ENCODE measurements at places on chromosomes 4 and X.

GRCh38 chr4:17690898-17691297 is 76.5 kb downstream of the MED28 start:
- no peak for DNase-seq

DNA sequence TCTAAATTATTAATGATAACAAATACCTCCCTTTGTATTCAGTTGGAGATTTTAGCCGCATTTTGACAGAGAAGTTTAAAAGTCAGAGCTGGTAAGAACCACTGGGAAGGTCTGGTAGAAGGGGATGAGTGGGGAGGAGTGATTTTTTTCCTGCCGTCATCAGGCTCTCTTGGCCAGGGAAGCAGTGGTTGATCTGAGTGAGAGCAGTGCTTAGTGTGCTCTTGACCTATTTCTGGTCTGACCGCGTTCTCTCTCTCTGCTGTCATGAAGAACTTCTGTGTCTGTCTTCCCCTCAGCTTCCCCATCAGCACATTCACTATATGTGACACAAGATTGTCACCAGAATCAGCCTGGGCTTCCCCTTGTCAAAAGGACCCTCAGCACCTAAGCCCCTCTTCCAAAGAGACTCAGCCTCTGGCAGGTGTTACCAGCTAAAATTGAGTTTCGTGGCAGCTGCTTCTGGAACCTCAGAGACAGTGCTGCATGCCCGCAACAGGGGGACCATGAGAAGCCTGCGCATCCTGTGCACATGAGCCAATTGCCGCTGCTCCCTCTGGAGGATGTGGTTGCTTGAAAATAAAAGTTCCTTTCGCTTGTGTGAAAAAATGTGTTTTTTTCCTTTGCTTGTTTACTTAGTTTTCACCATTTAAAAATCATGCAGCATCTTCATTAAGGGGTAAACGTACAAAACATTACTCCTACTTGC is 268.9 kb downstream of the C4orf33 start:
- no peak for DNase-seq

- DNase-seq: no peak
These were observed 15.5 kb upstream of the SH3D19 start for GRCh38 chr4:151340751-151341385.

DNA sequence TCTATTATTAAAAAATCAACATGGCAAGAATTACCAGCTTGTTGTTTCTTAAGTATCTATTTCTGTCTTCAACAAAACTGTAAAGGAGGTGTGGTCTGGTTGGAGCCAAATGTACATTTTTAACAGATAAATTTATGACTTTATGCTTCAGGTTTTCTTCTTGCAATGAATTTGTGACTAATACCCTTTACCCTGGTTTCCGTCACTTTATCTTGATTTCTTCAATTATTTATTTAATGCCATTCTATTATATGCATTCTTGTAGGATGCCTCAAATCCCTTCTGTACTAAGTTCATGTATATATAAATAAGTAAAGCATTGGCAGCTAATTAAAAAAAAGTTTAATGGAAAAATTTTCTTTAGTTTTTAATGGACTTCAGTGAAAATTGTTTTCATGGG is 41.5 kb upstream of the ANXA3 start:
- DNase-seq: no peak

DNA sequence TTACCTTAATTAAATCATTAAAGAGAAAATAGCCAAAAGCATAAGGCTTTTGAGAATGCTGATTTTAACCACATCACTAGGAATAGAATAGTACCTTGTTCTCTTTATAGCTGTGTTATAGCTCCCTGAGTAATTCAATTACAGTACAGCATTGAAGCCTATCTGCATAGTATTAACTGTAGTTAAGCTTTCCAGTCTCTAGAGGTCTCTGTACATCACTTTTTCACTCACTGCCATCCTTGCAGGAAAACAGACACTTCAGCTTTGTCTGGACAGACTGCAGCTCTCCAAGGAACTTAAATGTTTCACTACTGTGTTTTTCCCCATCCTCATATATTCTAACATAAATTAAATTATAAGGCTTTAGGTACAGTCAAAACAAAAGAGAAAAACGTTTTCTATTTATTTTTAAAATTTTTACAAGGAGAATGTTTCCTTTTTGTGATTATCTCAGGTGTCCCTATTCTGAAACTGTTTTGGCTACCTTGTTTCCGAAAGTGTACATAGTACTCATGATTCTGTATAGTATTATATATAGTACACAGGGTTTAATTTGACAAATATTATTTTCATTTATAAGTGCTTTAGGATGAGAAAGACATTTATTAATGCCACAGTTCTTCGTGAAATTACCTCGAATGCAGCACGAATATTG is 407.9 kb downstream of the PCDH18 start:
- peak; percentile 30 for DNase-seq

- no peak for DNase-seq
These were observed 19.0 kb downstream of the GAB3 start for GRCh38 chrX:154731881-154732280.

DNA sequence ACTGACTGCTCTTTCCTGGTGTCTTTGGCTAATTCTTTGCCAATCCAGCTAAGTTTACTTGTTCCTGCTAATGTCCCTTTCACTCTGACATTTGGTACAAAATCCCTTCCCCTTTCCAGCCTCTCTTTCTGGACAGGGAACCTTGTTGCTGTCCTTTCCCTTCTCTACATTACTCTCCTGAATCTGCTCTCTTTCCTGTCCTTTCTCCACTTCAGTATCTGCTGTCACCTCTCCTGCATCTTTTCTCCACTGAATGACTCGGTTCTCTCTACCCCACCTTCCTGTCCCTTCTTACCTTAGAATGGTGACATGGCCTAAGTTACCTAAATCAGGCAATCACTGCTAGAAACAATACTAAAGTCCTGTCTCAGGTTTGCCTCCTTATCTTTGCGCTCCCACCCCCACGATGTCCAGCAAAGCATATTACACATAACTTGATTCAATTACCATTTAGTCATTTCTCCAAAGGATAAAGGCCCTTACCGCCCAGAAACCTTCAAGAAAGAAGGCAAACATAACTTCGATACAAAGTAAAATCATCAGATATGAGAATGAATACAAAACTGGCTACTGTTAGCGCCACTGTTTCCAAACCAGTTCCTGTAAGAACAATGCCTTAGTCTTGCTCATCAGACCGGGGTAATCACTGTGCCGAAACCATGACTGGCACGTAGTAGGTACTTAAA is 890 bp downstream of the BOD1L1 start:
- no peak for DNase-seq

DNA sequence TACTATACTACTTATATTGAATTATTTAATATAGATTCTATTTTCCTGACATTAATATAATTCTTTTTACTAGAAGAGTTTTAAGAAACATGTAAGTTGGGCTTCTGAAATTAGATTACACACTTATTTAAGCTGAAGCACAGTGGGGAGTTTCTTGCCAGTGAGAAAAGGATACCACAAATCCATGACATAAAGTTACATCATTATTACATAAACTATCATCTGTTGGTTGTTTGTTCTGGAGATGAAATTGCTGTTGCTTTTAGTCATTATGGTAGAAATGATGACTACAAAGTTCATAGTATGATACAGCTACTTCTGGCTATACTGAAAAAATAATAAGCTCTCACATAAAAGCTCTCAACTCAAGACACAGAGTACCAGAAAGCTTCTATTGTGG is 880.4 kb downstream of the PCDH18 start:
- DNase-seq: no peak

DNA sequence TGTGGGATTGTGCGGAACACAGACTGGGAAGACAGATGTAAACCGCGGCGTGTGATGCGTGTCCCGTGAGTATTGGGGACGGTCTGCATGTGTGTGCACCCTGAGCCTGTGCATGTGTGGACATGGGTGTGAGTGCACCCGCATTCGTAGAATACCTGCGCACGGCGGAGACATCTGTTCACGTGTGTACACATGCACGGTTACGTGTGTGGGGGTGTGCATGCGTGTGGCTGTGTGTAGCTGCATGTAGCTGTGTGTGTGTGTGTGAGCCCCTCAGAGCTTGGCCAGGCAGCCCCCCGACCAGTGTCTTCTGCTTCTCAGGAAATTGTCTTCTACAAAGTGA is 19.6 kb downstream of the ATP5ME start:
- no peak for DNase-seq

DNA sequence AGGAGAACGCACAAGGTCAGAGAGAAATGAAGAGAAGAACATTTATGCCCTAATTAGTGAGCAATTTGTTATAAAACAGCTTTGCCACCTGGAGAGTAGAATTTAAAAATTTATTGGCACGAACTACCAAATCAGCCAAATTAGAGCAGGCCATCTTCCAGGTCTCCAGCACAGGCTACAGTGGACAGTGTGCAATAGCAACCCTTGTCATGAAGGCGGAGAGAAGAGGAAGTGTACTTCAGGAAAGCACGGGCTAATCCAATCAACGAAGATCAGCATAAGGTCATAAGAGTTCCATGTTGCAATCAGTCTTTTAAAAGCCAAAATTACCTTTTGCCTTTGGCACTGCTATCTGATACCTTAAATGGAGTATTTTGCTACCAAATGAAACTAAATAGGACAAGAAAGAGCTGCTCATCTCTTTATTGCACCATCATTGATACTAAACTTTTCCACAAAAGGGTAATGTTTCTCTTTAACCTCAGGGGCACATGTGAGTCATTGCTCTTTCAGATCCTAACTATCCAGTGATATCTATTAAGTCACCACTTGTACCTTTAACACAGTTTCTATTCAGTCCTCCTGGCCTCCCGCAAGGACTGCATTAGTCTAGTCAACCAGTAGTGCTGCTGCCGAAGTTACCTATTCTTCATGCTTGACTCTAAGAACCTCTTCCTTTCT is 19.9 kb downstream of the ANK2 start:
- no peak for DNase-seq

GRCh38 chr4:6986072-6986780 is 56.9 kb upstream of the TADA2B start:
- DNase-seq: peak; percentile 63

GRCh38 chr4:10003666-10004065 is 17.6 kb downstream of the SLC2A9 start:
- DNase-seq: no peak

DNA sequence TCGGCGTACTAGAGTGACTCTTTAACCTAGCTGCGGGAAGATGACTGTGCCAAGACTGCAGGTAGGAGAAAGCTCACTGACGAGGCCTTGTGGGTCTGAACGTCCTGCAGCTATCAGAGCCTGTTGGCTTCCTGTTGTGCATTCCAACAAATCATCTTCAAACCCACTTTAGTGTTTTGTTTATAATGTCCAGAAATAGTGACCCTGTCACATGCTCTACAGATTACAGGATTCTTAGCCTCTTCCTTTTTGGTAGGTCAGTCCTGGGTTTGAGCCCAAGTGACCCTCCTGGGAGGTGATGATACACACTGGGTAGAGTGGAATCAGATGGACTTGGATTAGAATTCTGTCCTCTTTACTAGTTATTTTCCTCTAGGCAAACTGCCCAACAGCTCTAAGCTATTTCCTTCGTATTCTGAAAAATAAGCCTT is 33.2 kb downstream of the HTT start:
- peak; percentile 10 for DNase-seq

DNA sequence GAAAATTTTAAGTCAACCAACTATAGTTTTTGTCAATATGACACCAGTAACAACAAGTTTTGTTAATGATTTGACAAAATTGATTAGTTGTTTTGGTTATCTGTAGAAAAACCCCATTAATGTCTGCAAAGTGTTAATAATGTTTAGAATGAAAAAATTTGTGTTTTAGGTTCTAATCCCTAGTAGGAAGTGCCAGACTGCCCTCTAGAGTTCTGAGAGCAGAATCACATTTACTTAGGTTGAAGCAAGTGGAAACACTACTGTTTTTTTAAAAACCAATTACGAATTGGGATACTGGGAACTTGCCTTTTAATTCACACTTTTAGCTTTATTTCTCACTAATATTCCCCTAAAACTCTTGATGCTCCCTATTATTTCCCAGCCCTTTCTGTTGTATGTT is 101.1 kb upstream of the CYLC1 start:
- DNase-seq: peak; percentile 2

DNA sequence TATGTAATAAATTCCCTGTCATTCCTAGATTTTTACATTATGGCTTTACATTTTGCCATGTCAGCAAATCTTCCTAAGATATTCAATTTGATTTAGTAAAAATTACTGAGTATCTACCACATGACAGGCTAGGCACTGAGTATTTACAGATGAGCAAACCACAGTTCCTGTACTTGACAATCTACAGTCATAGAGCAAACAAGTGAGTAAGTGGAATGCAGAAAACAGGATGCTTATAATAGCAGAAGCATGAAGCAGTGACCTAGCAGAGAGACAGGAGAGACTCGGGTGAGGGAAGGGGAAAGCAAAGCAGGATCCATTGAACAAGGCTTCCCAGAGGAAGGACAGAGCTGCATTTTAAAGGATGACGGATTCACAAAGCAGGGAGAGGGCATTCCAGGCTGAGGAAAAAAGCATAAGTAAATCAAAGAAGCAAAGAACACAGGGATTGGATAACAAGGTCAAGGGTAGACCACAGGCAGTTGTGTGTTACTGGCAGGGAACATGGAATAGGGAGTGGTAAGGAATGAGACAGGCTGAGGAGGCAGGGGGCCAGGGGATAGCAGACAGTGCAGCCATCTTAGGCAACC is 124.7 kb upstream of the C1QTNF7 start:
- DNase-seq: peak; percentile 54

- no peak for DNase-seq
These were observed 32.2 kb upstream of the MAGEA10 start for GRCh38 chrX:152170621-152171020.

- DNase-seq: no peak
These were observed 118.2 kb downstream of the FBXW7 start for GRCh38 chr4:152417673-152418072.

GRCh38 chr4:112973750-112974251 is 75.7 kb upstream of the ANK2 start:
- no peak for DNase-seq

GRCh38 chr4:84028340-84028739 is 470.8 kb downstream of the NKX6-1 start:
- DNase-seq: no peak

- DNase-seq: no peak
These were observed 58.6 kb upstream of the PRSS48 start for GRCh38 chr4:151218343-151218742.

DNA sequence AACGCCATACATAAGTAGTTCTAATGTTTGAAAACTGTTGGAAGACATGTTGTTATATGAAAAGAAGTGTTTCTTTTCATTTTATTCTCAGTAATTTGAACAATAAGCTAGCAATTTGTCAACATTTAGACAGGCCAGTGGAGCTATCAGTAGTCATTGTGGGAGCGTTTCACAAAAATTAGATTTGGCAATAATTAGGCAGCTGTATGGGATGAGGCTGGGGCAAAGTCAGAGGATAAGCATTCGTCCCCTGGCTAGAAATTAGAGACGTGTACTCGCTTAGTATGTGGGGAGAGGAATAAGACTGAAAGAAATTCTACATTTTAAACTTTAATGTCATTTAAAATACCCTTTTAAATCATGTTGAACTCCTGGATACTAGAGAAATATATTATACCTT is 70.6 kb downstream of the TMEM144 start:
- DNase-seq: no peak

DNA sequence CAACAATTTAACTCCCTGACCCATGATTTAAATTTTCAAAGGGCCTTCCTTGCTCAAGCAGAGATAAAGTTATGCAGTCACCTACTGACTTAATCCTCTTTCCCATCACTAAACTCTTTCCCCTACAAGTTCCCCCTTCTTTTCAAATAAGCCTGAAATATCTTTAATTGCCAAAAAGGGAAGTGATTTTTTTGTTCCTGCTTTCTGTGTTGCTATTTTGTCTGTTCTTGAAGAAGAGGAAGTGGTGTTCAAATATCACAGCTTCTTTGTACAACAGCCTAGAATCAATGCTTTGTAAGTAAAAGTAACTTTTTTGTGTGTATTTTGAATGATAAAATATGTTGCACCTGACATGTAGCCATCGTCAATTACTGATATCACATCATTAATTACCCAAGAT is 595.9 kb downstream of the CENPC start:
- no peak for DNase-seq

GRCh38 chrX:37961118-37961517 is 45.2 kb upstream of the SYTL5 start:
- DNase-seq: no peak

Data from AG08396 (cell line).